Breast epithelium (tissue), 4 donors: ENCODE measurements at places on chromosomes 4 and X. TPM values are rescaled to one million over a fixed set of nuclear protein-coding genes. Genes with fewer than 3 reads are reported as not detected.

GRCh38 chrX:54182194-54182863, 725 bp downstream of the FAM120C start:
- peaks cover 23% of the 10 kb centered on the region for H3K27me3 ChIP-seq
- peak; percentile 53 for DNase-seq
- peak overlapping the region; percentile 91 for H3K4me3 ChIP-seq
- peak overlapping the region; percentile 86 for H3K27ac ChIP-seq
- no peaks in the 10 kb centered on the region for H3K4me1 ChIP-seq

GRCh38 chrX:77223046-77223445, 224.1 kb upstream of the FGF16 start:
- H3K36me3 ChIP-seq: no peaks in the 10 kb centered on the region
- H3K27me3 ChIP-seq: no peaks in the 10 kb centered on the region
- H3K4me3 ChIP-seq: no peak overlapping the region

DNA sequence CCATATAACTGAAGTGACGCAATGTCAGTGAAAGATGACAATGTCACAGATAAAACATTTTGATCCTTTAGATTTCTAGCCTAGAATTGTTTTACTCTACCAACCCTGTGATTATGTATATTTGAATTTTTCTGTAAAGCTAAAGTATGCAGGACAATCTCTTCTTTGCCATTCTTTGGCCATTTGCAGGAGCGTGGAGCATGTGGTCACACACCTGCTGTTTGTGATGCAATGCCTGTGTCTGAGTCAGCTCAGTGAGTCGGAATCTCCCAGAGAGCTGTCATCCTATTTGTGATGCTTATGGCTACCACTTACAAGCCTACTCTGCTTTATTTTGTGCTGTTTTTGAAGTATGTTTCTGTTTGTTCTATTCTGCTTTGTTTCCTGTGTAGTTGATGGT, 214.5 kb downstream of the NAF1 start:
- H3K4me1 ChIP-seq: no peaks in the 10 kb centered on the region
- no peaks in the 10 kb centered on the region for H3K27me3 ChIP-seq
- H3K27ac ChIP-seq: no peak overlapping the region
- no peak overlapping the region for H3K4me3 ChIP-seq

DNA sequence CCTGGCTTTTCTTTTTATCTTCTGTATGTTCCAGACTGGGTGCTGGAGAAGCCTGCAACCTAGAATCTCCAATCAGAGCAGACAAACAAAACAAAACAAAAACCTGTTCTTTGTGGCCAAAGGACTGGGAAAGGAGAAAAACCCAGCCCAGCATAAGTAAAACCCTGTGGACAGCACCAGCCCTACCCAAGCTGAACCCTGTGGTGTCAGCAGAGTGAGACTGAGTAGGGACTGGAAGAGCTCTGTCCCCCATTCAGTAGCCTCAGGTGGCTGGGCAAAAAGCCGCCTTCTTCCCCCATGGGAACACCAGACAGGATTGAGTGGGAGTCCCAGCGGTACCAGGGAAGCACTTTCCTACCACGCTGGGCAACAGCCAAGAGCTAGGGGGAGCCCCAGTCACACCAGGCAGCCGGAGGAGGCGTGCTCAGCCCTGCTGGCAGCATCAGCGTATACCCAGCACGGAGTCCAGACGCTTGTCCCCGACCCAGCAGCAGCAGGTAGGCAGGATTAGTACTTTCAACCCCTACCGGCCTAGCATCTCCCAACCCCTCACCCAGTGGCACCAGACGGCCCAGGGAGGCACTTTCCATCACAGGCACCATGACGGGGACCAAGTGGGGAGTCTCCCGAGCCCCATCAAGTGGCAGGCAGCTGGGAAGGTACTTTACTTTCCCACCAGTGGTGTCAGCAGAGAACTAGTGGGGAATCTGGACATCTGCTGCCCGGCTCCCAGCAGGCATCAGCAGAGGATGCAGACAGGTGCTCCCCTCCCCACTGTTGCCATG, 8.6 kb upstream of the JADE3 start:
- peak; percentile 61 for DNase-seq
- peak overlapping the region; percentile 22 for H3K4me3 ChIP-seq
- H3K36me3 ChIP-seq: no peaks in the 10 kb centered on the region
- H3K27ac ChIP-seq: no peak overlapping the region
- H3K4me1 ChIP-seq: no peaks in the 10 kb centered on the region

GRCh38 chrX:10015723-10016518, 48.8 kb downstream of the CLDN34 start:
- H3K36me3 ChIP-seq: no peaks in the 10 kb centered on the region
- H3K4me1 ChIP-seq: no peaks in the 10 kb centered on the region
- H3K4me3 ChIP-seq: peak overlapping the region; percentile 51
- H3K27me3 ChIP-seq: peaks cover 21% of the 10 kb centered on the region

- no peaks in the 10 kb centered on the region for H3K27me3 ChIP-seq
- no peaks in the 10 kb centered on the region for H3K36me3 ChIP-seq
- DNase-seq: no peak
- no peaks in the 10 kb centered on the region for H3K4me1 ChIP-seq
- H3K27ac ChIP-seq: no peak overlapping the region
Measured at GRCh38 chr4:3202836-3203820, 45.8 kb upstream of the MSANTD1 start.

DNA sequence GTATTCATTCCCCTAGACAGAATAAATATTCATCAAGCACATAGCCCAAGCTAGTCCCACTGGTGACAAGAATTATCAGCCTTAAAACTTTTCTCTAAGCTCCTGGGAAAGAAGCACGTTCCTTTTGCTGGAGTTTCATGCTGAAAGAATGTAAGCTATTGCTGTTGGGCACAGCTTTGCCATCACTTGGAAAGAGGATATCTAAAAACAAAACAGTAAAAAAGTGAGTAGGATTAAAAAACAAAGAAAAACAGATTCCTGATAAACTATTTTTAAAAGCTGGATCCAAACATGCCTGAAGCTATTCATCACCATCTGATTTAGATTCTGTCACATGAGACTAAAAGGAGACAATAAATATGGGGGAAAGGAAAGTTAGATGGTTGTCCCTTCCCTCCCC, 176.8 kb downstream of the SCFD2 start:
- H3K4me1 ChIP-seq: no peaks in the 10 kb centered on the region
- no peak for DNase-seq
- no peak overlapping the region for H3K27ac ChIP-seq
- no peaks in the 10 kb centered on the region for H3K36me3 ChIP-seq
- H3K27me3 ChIP-seq: no peaks in the 10 kb centered on the region

GRCh38 chr4:76564123-76564915, 129.3 kb downstream of the SHROOM3 start:
- no peaks in the 10 kb centered on the region for H3K27me3 ChIP-seq
- H3K36me3 ChIP-seq: no peaks in the 10 kb centered on the region
- H3K4me1 ChIP-seq: no peaks in the 10 kb centered on the region
- H3K27ac ChIP-seq: peak overlapping the region; percentile 83

DNA sequence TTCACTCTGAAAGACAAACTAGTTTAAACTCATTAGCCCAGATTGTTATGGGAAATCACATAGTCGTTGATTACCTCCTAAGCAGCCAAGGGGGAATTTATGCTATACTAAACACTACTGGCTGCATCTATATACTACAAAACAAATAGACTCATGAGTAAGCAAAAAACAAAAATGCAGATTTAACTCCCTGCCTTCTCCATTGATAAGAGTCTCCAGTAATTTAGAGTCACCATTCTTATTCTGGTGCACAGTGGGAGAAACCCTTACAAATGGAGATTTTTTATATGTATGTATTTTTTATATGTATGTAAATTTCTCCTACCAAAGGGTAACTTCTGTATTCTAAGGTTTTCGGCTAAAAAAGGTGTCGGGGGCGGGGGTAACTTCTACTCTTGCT, 126.6 kb downstream of the PLS3 start:
- no peaks in the 10 kb centered on the region for H3K36me3 ChIP-seq
- H3K4me1 ChIP-seq: no peaks in the 10 kb centered on the region
- H3K27ac ChIP-seq: no peak overlapping the region
- H3K4me3 ChIP-seq: no peak overlapping the region

GRCh38 chr4:54840992-54841768, 183.4 kb downstream of the KIT start:
- H3K4me3 ChIP-seq: no peak overlapping the region
- DNase-seq: no peak
- no peaks in the 10 kb centered on the region for H3K36me3 ChIP-seq
- H3K4me1 ChIP-seq: no peaks in the 10 kb centered on the region
- peak overlapping the region; percentile 25 for H3K27ac ChIP-seq
- no peaks in the 10 kb centered on the region for H3K27me3 ChIP-seq

DNA sequence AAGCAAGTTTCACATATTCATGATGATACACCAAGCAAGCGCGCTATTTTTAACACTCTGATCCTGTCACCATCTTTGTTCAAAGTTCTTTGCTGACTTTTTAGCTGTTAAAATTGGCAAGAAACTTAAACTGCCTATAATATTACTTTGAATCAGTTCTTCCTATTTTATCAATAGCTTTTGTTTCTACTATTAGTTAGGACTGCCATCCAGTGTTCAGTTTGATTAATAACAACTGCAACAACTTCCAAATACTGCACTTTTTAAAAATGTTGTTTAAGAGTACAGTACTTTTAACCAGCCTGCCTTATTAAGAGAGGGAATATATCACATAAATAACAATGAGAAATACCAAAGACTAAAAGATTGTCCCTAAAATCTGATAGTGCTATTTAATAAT, 614.3 kb downstream of the FAM133A start:
- H3K4me3 ChIP-seq: no peak overlapping the region
- H3K27me3 ChIP-seq: peaks cover 12% of the 10 kb centered on the region
- H3K36me3 ChIP-seq: no peaks in the 10 kb centered on the region
- DNase-seq: no peak
- no peaks in the 10 kb centered on the region for H3K4me1 ChIP-seq
- H3K27ac ChIP-seq: no peak overlapping the region

DNA sequence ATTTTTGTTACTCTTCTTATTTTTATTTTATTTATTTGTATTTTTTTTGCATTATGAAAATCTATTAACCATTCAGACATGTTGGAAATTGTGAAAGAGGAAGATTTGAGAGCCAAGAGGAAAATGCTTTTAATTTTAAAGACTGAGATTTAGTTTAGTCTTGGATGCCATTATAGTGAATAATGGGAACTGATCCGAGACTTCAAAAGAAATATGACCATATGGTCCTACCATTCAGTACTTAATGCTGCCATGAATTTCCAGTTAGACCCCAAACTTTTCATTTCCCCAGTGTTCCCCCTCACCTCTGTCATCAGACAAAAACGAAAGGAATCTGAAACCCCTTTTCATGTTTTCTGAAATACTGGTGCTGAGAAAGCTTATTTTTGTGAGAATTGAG, 95.5 kb downstream of the TENM3 start:
- H3K36me3 ChIP-seq: no peaks in the 10 kb centered on the region
- no peak for DNase-seq
- no peak overlapping the region for H3K27ac ChIP-seq
- H3K27me3 ChIP-seq: no peaks in the 10 kb centered on the region
- H3K4me3 ChIP-seq: no peak overlapping the region

- H3K4me3 ChIP-seq: no peak overlapping the region
- H3K4me1 ChIP-seq: no peaks in the 10 kb centered on the region
- H3K27me3 ChIP-seq: no peaks in the 10 kb centered on the region
- H3K36me3 ChIP-seq: no peaks in the 10 kb centered on the region
- peak overlapping the region; percentile 68 for H3K27ac ChIP-seq
Measured at GRCh38 chr4:73608689-73609594, 11.3 kb downstream of the RASSF6 start.

DNA sequence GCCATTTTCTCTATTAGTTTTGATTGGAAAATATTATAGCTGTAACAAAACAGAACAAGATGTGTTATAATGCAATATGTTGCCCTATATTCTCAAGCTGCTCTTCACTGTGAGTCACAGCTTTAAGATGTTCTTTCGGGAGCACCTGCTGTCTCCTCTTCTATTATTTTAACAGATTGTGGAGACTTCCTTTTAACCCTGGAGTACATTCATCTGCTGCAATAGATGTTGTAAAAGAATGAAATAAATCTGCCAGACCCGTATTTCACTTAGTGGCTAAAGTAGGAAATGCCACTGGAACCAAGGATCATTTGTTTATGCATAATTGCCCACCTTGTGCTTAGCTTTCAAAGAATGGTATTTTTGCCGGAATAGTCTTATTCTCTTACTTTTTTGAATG, 11.1 kb downstream of the LSM6 start:
- H3K27me3 ChIP-seq: no peaks in the 10 kb centered on the region
- H3K4me1 ChIP-seq: no peaks in the 10 kb centered on the region
- peaks cover 7% of the 10 kb centered on the region for H3K36me3 ChIP-seq

DNA sequence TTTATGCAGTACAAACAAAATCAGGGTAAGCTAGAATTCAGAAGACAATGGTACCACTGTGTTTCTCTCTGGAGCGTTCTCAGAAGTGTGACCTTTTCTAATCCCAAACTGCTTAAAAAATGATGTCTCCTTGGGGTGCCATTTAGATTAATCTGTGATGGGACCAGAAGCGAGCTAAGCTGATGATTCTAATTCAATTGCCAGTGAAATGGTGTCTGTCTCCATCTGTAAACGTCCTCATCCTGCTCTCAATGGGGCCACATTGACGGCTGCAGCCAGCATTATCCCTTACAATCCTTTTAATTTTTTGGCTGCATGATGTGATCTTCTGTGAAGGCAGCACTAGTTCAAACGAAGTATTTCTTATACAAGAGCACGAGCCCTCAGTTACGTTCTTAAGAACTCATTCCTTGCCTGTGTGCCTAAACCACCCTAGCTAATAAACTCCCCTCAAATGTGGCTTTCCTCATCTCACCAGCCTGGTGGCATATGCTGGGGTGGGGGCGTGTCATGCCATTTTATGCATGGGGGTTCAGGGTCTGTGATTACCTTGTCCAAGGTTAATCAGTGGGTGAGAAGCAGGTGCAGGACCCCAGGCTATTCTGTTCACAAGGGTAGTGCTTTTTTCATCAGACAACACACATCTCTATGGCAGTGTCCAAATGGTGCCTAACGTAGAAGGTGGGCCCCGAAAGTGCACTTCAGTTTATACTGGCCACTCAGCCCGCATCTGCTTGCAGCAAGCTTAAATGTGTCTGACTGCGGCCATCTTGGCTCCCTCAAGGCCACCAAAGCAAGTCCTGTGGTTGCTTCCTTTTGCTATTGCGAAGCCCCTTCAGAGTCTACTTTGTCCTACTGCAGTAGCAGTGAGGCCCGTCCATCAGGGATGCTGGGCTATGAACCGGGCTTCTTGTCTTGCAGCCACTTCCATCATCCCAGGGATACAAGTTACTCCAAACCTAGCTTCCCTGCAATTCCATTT, 45.7 kb upstream of the SLC2A9 start:
- H3K4me1 ChIP-seq: no peaks in the 10 kb centered on the region
- no peak for DNase-seq
- no peak overlapping the region for H3K27ac ChIP-seq
- H3K27me3 ChIP-seq: no peaks in the 10 kb centered on the region
- H3K4me3 ChIP-seq: no peak overlapping the region

The TLR3 gene
- 13.9 TPM for total RNA-seq

The IL2RG gene
- 10.8 TPM for total RNA-seq

The SUPT20HL1 gene
- total RNA-seq: not detected

The CT45A3 gene
- total RNA-seq: not detected

The ESX1 gene
- total RNA-seq: not detected

The VCX3A gene
- total RNA-seq: not detected

The PLS3 gene
- 79.5 TPM for total RNA-seq

The TKTL1 gene
- total RNA-seq: 0.16 TPM

The SPACA5 gene
- total RNA-seq: not detected
